ENCODE measurements at places on chromosomes 4 and X.

GRCh38 chr4:62548108-62548524, 1348.0 kb downstream of the ADGRL3 start:
- no peak for DNase-seq

- no peak for DNase-seq
These were observed 50.6 kb downstream of the SCFD2 start for GRCh38 chr4:53315300-53315699.

DNA sequence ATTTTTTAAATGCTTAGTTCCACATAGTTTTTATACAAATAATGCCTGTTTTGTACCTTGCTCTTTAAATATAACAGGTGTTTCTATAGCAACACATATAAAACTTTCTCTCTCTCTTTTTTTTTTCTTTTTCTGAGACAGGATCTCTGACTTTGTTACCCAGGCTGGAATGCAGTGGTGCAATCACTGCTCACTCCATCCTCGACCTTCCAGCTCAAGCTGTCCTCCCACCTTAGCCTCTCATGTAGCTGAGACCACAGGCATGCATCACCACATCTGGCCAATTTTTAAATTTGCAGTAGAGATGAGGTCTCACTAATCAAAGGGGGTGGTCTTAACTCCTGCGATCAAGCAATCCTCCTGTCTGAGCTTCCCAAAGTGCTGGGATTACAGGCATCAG, 18.3 kb upstream of the SULT1E1 start:
- no peak for DNase-seq

DNA sequence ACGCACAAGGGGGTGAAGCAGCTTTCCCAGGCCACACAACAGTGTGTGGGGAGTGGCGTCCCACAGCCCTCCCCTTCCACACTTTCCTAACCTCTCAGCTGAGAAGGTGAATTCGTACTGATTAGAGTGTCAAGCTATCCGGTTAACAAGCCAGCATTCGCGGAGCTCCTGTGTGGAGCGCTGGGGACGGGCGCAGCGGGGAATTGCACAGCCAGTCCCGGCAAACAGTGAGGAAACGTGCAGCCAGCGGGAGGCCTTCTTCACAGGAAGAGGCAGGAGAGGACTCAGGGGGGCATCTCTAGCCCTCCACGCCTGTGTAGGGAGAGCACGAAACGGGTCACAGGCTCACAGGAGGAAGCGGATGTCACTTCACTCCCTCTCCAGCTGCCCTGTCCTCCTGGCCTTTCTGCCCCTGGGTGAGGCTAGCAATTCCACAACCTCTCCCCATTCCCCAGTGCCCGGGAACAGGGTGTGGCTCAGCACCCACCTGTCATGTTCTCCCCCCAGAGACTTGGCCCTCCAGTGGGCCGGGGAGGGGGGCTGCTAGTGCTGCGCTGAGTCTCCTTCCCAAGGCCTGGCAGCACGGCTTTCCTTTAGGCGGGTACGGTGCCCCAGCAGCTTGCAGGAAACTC, 117.3 kb downstream of the CPZ start:
- DNase-seq = no peak

GRCh38 chrX:46704767-46705386, 54.0 kb downstream of the SLC9A7 start:
- DNase-seq = peak; percentile 47

GRCh38 chr4:148078061-148078460, 346.2 kb downstream of the ARHGAP10 start:
- DNase-seq = no peak

DNA sequence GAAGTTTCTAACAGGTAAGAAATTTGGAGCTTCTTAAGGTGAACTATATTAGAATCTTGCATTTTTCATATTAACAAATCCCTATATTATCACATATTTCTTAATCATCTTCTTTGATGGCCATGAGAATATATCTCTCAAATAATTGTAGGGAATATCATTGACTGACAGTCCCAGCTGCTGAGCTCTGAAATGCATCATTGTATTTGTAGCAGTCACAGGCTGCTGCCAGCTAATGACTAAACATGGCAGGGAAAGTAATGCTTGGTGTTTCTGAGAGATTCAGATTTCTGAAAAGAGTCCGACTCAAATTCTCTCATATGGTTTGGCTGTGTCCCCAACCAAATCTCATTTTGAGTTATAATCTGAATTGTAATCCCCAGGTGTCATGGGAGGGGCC, 171.9 kb downstream of the TRAM1L1 start:
- DNase-seq = no peak

DNA sequence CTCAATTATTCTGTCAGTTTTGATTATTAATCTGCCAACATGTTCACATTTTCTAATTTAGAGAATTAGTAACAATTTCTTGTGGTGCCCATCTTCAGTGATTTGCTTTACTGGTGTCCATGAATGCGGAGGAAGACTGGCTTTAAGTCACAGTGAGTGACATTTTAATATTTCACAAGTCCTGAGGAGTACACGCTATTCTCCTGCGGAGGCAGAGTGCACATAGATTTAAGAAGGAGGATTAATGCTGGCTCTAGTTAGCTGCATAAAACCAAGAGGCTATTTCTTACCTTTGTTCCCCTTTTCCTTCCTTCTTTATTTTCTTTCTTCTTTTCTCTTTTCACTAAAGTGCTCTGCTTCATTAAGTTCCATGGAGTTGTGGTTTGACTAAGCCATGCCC, 495.2 kb upstream of the IGFBP7 start:
- no peak for DNase-seq

DNA sequence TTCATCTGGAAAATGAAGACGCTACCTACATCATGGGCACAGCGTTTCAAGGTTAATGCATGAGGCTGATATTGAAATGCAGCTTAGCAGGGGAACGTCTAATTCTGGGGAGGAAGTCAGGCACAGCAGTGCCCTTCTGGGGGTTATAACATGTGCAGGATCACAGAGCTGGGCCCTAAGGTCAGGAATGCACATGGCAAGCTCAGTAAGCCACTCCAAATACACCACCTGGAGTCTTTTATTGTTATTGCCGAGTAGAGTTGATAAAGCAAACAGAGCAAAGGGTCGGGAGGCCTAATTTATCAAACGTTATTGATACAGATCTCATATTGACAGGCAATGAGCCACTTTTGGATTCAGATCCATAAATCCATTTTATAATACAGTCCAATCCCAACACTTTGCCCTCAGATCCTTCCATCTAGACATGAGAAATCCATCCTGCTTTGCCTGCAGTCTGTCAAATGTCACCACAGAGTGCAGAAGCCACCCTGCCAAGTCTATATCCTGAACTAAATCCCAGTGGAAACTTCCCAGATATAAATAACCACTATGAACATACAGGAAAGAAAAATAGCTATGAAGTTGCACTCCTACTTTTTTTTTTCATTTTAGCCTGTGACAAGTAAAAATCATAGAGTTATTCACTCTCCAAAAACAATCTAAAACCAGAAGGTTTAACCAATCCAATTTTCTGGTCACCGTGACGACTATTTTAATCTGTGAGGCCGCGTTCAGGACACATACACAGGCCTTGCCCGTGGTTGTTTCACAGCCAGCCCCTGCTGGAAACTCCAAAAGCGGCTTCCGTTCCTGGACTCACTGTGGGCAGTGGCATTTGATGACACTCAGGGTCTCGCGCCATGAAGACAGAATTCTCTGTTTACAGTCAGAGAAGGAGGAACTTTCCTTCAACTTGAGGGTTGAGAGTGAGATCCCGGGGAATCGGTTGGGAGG, 335.4 kb downstream of the DHX15 start:
- no peak for DNase-seq

DNA sequence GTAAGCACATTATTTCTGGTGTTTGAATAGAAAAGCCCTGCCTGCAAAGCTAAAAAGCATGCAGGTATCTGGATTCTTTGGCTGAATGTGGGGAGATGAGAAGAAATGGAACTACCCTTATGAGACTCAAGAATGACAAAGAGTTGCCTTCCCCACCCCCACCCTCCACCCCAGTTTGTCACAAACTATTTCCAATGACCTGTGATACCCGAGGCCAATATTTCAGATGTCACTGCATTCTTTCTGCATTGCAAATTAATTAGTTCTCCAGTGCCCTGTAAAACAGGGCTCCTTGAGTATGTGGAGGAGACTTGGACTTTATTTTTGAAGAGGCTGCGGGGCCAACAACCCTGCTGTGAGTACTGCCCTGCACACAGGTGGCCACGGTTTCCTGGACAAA, 116.4 kb downstream of the ZNF827 start:
- DNase-seq = no peak
